ENCODE measurements at places on chromosomes 5 and 9.

DNA sequence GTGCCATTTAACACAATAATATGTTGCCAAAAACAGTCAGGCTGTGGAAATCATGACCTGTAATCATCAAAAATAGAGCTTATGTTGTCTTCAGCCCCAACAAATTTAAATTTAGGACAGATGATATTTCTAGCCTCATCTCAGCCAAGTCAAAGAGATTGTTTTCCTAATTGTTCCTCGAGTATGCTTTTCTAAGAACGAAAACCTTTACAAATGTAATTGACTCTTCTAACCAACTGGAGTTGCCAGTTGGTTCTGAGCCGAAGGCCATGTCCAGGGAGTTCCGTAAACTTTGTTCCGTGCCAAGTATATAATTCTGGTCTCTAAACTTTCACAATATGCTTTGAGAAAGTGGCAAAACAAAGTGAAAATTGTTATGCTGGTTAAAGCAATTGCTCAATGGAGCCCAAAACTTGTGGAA is 160.8 kb downstream of the CEMIP2 start:
- DNase-seq: no peak

- DNase-seq: no peak
These were observed 20.1 kb upstream of the PFDN1 start for GRCh38 chr5:140322751-140323731.

- DNase-seq: no peak
These were observed 159.4 kb downstream of the GNAQ start for GRCh38 chr9:77872177-77872576.

- no peak for DNase-seq
These were observed 39.9 kb downstream of the CRB2 start for GRCh38 chr9:123395689-123396511.

DNA sequence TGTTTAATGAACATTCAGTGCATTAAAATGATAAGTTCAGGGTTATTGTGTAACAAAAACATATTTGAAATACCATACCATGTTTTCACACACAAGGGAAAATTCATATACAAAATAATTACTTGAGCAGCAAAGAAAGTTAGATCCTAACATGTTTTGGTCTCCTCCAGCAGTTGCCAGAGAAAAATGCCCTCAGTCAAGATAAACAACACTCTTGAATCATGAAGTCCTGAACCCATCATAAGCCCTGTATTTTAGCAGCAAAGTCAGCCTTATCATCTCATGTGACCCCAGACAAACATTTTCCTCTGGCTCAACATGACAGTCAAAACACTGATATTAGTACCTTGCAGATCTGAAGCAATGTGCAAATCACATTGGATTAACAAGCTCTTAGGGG is 1541.1 kb upstream of the WWC1 start:
- DNase-seq: no peak

DNA sequence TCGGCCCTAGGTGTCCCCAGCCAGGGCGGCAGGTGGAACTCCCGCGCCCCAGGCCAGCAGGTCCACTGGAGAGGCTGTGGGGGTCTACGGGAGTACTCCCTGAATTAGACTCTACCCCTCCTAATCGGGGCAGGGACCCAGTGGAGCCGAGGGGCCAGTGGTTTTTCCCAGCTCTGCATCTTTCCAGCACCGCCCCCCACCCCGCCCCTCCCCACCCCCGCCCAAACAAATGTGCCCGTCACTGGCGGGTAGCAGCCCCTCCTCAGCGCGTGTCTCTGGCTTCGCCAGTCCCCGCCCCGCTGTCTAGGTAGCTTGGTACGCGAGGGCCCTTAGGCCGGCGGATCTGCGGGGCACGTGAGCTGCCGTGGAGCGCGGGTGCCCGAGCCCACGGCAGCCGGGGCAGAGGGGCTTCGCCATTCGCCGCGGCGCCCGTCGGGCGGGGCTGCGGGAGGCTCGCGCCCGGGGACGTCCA is 7.0 kb downstream of the UNC5A start:
- no peak for DNase-seq

DNA sequence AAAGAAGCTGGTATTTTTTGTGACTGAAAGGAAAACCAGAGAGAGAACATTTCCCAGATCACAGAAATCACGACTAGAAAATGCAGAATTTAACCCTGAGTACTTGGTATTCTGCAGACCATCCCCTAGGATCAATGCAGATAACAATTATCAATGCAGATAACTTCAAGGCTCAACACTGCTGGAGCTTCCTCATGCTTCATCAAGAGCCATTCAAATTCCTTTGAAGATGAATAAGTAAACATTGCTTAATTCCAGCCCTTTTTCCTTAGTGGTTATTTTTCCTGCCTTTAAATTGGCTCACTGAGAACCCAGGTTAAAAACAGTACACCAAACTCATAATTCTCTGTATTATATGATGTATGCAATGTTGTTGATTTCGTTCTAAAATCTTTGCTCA is 370.1 kb upstream of the TLE4 start:
- DNase-seq: no peak

GRCh38 chr9:7360513-7360912 is 439.1 kb downstream of the DMAC1 start:
- DNase-seq: no peak

DNA sequence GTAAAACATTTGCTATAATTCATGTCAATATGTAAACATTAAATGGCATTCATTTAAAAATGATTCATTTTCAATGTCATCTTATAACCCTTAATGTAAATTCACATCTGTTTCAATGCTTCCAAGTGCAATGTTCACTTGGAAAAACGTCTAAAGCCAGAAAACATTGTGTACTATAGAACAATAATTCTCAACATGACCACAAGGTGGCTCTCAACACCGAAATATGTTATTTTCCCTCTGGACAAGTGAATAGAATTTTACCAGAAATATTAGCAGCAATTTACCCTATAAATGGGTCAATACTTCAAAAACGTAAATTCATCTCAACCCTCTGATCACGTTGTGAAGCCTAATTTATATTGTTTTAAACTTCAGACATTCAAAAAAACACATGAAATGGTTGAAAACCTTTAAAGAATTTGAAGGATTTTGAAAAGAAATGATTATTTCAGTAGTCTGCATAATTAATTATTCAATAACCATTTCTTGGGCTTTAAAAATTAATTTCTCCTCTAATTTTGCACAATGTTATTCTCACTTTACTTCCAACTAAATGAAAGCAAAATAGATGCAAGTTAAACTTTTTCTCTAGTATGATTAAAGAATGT is 11.0 kb downstream of the CDH10 start:
- DNase-seq: no peak

Measured in activated naive CD4-positive, alpha-beta T cell (primary cell).